ENCODE measurements at places on chromosomes 3 and 15.

DNA sequence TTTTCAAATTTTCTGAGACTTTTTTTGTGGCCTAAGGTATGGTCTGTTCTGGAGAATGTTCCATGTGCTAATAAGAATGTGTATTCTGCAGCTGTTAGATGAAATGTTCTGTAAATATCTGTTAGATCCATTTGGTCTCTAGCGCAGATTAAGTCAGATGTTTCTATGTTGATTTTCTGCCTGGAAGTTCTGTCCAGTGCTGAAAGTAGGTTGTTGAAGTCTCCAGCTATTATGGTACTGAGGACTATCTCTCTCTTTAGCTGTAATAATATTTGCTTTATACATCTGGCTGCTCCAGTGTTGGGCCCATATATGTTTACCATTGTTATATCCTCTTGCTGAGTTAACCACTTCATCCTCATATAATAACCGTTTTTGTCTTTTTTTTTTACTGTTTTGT, 13.2 kb upstream of the TUBGCP5 start:
- DNase-seq = no peak

GRCh38 chr15:84797212-84797611, 19.9 kb upstream of the ALPK3 start:
- no peak for DNase-seq

DNA sequence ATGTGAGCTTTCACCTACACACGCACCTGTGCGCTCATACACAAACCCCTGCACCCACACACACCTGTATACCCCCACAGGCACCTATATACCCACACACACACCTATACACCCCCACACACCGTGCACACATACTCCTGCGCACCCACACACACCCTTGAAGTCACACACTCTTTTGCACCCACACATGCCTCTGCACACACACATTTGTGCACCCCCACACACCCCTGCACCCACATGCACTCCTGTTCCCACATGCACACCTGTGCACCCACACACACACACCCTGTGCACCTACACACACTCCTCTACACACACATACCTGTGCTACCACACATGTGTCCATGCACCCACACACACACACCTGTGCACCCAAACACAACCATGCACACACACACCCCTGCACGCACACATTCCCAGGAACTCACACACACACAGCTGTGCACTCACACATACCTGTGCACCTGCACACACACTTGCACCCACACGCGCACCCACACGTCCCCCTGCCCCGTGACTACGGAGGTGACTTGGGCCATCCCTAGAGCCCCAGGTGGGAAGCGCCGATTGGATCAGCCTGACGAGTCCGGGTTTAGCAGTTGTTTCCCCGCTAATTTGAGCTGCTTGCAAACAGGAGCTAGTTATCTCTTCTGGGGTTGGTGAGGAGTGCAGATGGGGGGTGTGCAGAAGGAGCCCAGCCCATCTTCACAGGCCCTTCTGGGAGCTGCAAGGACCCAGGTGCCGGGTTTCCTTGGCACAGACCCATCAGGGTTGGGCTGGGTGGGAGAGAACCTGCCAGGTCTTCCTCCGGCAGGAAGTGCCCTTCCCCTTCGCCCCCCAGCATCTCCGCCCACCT, 97.8 kb downstream of the CHSY1 start:
- DNase-seq = no peak

DNA sequence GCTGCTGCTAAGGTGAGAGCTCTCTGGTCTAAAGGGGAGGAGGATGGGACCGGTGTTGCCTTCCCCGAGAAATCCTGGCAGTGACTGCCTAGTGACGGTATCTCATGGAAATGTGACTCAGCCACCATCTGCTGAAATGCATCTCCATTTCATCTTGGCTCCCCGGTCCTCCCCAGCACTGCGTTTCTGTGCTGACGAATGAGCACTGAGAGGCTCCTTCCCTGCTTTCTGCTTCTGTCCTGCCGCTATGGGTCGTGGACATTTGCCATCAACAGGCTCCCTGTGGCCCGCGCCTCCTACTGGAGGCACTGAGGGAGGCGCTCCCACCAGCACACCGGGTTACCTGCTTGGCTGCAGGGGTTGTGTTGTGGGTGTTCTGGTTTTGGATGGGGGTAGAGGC, 13.5 kb upstream of the SEC13 start:
- no peak for DNase-seq

DNA sequence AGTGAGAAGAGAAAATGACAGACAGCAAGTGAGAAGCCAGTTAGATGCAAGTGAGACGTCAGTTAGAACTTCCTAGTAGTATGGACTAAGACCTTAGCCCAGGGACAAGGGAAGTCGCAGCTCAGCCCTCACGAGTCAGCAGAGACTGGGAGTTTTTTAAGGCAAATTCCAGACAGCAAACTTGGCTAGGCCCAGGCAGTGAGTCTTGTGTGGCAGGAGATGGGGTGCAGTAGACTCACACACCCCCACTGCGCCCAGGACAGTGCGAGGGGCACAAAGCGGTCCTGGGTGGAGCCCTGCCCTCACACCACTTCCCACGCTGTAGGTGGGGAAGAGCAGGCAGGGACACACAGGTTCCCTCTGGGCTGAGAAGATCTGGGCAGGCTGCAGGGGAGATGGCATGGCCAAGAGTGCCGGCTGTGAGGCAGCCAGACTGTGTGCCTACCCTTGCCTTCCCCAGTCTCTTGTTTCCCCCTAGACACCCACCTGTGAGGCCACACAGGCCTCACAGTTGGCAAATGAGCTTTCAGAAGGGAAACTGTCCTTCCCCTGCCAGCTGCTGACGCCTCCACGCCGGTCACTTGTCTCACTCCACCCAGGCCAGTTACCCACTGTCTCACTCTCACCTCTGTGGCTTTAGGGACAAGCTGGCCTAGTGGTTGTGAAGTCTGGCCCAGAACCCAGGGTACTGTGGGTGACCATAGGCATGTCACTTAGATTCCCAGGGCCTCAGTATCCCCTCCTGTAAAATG, 13.7 kb upstream of the PRKCD start:
- no peak for DNase-seq

GRCh38 chr15:86802244-86802643, 722.6 kb downstream of the AGBL1 start:
- DNase-seq = no peak

DNA sequence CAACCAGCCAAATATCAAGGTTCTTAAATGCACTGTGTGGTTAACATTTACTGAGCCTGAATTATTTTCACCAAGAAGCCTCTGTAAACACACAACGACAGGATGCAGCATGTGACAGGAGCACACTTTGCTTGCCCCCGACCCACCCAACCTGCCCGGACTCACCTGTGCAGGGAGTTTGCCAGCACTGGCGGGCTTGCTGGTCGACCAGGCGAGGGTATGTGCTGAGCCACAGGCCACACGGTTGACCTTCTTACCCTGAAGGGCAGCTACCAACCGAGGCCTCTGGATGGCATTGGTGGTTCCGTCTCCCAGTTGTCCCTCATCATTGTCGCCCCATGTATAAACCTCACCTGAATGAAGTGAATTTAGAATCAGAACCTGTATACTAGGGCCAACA, 25.7 kb upstream of the OCA2 start:
- no peak for DNase-seq

DNA sequence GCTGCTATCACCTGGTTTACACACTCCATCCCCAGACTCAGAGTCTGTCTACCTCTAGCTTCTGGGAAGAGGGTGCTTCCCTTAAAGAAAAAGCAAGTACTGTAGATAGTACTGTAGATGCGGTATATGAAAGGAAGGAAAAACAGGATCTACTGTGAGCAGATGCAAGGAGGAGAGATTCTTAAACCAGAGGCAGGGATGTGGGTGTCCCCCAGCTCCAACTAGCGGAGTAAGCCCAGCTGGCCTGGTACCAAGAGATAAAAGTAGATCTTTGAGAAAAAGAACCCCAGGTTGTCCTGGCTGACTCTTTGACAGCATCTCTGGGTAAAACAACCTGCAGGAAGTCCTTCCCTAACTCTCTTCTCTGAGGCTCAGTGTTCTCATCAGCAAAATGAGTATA, 523.7 kb upstream of the PROK2 start:
- DNase-seq = no peak

- DNase-seq = no peak
Measured at GRCh38 chr3:126897943-126898342, 85.0 kb upstream of the PLXNA1 start.

DNA sequence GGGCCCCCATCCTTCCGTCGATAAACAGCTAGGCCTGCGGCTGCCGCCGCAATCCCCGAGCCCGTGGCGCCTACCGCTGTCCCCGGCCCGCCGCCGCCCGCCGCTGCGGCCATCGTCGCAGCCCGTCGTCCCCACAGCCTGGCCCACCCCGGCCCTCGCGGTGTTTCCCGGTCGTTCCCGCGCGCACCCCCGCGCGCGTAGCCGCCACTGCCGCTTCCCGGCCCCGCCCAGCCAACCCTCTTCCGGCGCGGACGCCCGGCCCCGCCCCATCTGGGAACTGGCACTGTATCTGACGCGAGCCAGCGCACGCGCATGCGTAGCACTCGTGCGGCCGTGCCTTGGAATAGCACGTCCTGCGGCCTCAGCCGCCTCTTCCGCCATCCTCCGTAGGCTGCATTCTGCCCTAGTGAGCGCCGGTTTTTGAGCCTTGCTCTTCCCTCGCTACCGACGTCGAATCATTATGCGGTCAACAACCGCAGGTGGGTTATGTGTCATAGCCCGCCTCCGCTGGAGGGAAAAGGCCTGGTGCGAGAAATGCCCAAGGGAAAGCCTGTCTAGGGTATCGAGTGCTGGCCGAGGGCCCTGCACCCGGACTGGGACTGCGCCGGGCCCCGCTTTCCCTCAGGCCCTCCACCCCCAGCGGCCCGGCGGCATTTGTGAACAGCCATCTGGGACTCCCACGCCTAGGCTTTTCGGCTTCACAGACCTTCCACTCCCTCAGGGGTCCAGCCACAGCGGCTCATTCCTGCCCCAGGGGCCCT, at the start of gene SMARCC1:
TSS of gene SMARCC1 (minus strand) at position 209 of the 761 bp plus-strand sequence. CDS start at position 113, 96 bp downstream.
- DNase-seq = peak; percentile 87
